ENCODE measurements at places on chromosomes 1 and 21. TPM values are rescaled to one million over a fixed set of nuclear protein-coding genes. Genes with fewer than 3 reads are reported as not detected.
A peak's percentile ranks its signal among the peaks of the same experiment; 100 is the strongest.

- H3K4me3 ChIP-seq, result no peak overlapping the region
- H3K27ac ChIP-seq, result no peak overlapping the region
- no peaks in the 10 kb centered on the region for H3K4me1 ChIP-seq
- DNase-seq, result no peak
Observed at GRCh38 chr1:118099686-118100085, 85.3 kb downstream of the SPAG17 start.

Gene OR2T33
- total RNA-seq, result not detected

Gene LIPI
- total RNA-seq, result not detected

DNA sequence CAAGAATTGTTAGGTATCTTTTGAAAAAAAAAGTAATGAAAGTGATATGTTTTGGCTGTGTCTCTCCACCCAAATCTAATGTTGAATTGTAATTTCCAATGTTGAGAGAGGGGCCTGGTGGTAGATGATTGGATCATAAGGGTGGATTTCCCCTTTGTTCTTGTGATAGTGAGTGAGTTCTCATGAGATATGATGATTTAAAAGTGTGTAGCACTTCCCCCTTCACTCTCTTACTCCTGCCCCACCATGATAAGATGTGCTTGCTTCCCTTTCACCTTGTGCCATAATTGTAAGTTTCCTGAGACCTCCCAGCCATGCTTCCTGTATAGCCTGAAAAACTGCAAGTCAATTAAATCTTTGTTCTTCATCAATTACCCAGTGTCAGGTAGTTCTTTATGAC lies 70.7 kb downstream of the XCL2 start:
- no peak overlapping the region for H3K27ac ChIP-seq
- H3K27me3 ChIP-seq, result no peaks in the 10 kb centered on the region
- no peaks in the 10 kb centered on the region for H3K36me3 ChIP-seq
- no peaks in the 10 kb centered on the region for H3K4me1 ChIP-seq

DNA sequence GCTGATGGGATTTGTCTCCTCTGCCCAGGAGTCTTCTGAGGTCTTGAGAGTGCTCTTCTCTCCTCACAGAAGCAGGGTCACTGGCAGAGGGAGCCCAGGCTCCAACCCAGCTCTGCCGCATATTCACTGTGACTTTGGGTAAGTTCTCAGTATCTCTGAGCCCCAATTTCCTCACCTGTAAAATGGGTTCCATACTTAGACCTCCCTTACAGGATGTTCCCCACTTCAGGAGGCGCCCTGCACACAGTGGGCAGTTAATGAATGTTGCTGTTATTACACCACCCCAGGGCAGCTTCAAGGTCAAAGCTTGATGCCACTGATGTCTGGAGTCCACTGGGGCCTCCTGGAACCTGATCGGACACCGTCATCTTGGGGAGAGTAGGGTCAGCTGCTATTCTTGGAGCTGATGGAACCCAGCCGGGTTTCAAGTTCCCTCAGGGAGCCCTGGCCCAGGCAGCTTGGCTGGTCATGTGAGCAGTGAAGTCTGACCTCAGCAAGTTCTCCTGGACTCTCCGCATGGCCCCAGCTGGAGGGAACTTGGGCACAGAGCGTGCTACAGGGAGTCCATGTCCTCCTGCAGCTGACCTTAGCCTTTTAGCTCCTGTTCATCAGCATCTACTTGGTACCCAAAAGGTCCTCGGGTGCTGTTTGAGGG lies 21.8 kb downstream of the COA7 start:
- peak; percentile 72 for DNase-seq
- peaks cover 19% of the 10 kb centered on the region for H3K4me1 ChIP-seq
- no peaks in the 10 kb centered on the region for H3K36me3 ChIP-seq
- no peak overlapping the region for H3K4me3 ChIP-seq
